ENCODE measurements at places on chromosomes 11 and 22. TPM values are rescaled to one million over a fixed set of nuclear protein-coding genes. Genes with fewer than 3 reads are reported as not detected.

Gene TRIM66
- total RNA-seq: 3.1 TPM

Gene LDLRAD3
- 18.6 TPM for total RNA-seq

Gene LYVE1
- total RNA-seq: not detected

Gene APOA5
- 0.15 TPM for total RNA-seq

Gene BEST1
- total RNA-seq: 0.23 TPM

Gene PSMD13
- 141 TPM for total RNA-seq

Gene SUSD2
- 1.5 TPM for total RNA-seq

Gene MPZL2
- 2.4 TPM for total RNA-seq

Gene APOBEC3H
- total RNA-seq: 0.47 TPM

Gene LMO1
- total RNA-seq: not detected

Gene CHADL
- total RNA-seq: 0.84 TPM

Gene INPP5J
- 6.4 TPM for total RNA-seq

Gene SCGB2A2
- not detected for total RNA-seq

Gene RAB38
- 16.0 TPM for total RNA-seq

Gene NLRP14
- total RNA-seq: not detected

Gene RBM4B
- 30.6 TPM for total RNA-seq

Gene HTR3B
- not detected for total RNA-seq

Gene FOXRED1
- 48.8 TPM for total RNA-seq

Gene ABCG4
- 2.3 TPM for total RNA-seq

Gene OR51B2
- total RNA-seq: not detected

Gene GPHA2
- total RNA-seq: 0.97 TPM

Gene SLC17A6
- total RNA-seq: 1.6 TPM

Gene PLEKHA7
- total RNA-seq: 25.6 TPM

Gene TEX12
- not detected for total RNA-seq

Gene SOX6
- total RNA-seq: not detected

Gene VPREB1
- not detected for total RNA-seq

Gene PLAAT4
- total RNA-seq: 2.6 TPM

Gene C11orf86
- total RNA-seq: 1.2 TPM

Gene CD248
- 3.7 TPM for total RNA-seq

Gene OR8D1
- total RNA-seq: not detected

Gene USP2
- total RNA-seq: 8.5 TPM

Gene MN1
- total RNA-seq: 4.9 TPM

Gene CHST1
- 3.8 TPM for total RNA-seq

Gene MS4A15
- 0.17 TPM for total RNA-seq

Gene OR10A4
- total RNA-seq: not detected

Gene PRR5
- 16.5 TPM for total RNA-seq

Gene TRIM6
- 20.6 TPM for total RNA-seq

Gene JAML
- 0.86 TPM for total RNA-seq

Gene SLC22A12
- total RNA-seq: not detected

Gene OVOL1
- total RNA-seq: 3.4 TPM

Gene ZBTB16
- total RNA-seq: 0.25 TPM

Gene FKBP2
- total RNA-seq: 41.7 TPM

Gene SCN2B
- 0.24 TPM for total RNA-seq

Gene SAA2
- not detected for total RNA-seq

Gene APOBEC3G
- total RNA-seq: 2.0 TPM

Gene TIGD3
- total RNA-seq: 0.88 TPM

Gene CECR2
- 123 TPM for total RNA-seq

Gene REXO2
- total RNA-seq: 109 TPM

Gene OR2AG2
- total RNA-seq: 0.17 TPM

Gene ARHGAP8
- total RNA-seq: 48.7 TPM

Gene THY1
- total RNA-seq: 286 TPM

Gene OR5P2
- total RNA-seq: not detected

Gene SPA17
- total RNA-seq: 5.2 TPM

Gene DLG2
- total RNA-seq: 17.0 TPM

Gene CLDN5
- total RNA-seq: 1.6 TPM

Gene TRPM5
- total RNA-seq: 0.11 TPM

Gene RAB39A
- 19.1 TPM for total RNA-seq
